ENCODE measurements at places on chromosomes 16 and 17.

DNA sequence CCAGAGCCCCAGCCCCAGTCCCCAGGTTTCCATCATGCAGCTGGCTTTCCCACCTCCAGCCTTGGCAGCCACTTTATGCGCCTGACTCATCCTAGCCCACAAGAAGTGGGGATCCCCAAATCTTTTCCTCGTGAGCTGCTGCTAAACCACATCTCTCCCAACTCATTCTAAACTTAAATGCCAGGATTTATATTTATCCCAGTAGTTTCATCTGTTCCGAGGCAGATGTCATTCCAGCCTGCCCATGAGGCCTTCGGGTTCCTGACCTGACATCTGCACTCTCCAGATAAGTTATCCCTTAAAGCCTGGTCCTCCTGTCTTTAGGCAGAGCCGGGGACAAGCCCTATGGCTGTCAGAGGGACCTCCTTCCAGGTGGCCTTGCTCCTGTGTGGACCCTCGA, 16.6 kb downstream of the PLXDC1 start:
- no peak for DNase-seq

DNA sequence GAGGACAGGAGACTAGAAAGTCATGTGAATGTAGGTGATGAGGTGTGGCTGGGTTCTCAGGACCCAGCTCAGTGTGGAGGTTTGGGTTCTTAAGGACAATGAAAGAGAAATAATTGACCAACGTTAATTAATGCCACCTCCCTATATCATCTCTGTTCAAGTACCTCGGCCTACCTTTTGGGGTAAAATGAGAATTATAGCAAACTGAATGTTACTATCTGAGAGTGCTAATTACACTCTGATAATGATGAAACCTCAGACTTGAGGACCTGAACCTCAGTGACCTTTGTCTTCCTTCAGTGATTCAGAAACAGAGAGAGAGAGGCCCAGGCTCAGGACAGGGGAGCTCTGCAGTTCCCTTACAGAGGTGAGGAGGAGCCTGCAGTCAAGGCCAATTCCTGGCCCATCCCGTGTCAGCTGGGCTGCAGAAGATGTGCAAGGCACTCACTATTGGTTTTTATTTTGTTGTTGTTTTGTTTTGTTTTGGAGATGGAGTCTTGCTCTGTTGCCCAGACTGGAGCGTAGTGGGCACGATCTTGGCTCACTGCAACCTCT, 57.3 kb downstream of the SALL1 start:
- no peak for DNase-seq

GRCh38 chr17:46868689-46869187, 17.4 kb downstream of the WNT9B start:
- DNase-seq = no peak

GRCh38 chr16:79980650-79981521, 380.3 kb upstream of the MAF start:
- DNase-seq = no peak

GRCh38 chr16:71337631-71338030, 20.9 kb upstream of the CALB2 start:
- no peak for DNase-seq

GRCh38 chr16:30523768-30524574, 2.4 kb downstream of the ZNF768 start:
- no peak for DNase-seq

DNA sequence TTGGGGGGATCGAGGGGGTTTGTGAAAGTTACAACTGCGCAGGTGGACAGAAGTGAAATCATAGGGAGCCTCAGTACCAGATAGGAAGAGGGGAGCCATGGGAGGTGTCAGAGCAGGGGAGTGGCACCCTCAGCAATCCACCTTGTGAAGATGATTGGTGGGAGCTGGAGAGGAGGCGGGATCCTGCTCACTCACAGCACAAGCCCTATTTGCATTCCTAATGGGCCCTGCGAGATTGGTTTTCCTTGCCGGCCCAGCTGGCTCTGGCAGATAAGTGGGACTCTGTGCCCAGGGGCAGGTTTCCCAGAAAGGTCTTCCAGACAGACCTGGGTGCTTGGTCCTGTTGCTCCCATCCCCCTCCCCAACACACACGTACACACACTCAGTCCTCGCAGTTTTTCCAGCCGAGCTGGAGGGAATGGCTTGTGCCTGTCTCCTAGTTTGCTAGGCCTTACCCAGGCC, 9.4 kb downstream of the WNT3 start:
- DNase-seq = no peak

DNA sequence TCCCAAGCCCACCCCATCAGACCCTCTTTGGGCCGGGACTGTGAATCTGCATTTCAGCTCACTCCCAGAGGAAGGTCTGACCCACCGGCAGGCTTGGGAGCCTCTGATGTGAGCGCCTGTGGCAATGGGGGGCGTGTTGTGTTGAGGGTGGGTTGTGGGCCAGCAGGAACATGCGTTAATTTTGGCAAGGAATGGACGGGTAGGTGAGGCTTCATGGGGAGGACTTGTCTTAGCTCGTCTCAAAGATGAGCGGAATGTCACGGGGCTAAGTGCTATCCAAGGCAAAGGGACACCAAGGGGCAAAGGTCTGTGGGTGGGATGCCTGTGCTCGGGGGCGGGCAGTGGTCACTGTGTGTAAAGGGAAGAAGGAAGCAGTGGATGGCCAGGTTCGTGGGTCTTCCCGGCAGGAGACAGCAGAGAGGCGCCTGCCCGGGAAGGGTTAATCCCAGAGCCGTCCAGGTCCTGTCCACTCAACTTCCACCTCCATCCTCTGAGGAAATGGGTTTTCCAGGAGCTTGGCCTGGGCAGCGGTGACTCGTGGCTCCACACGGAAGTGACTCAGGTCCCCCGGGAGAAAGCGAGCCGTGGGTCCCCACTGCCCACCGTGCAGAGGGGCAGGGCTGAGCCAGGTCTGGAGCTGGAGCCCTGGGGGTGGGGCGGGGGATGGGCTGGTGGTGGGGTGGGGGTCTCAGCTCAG, 17.4 kb downstream of the ADGRG1 start:
- no peak for DNase-seq

- no peak for DNase-seq
Observed at GRCh38 chr16:73083271-73083670, 35.3 kb upstream of the ZFHX3 start.

DNA sequence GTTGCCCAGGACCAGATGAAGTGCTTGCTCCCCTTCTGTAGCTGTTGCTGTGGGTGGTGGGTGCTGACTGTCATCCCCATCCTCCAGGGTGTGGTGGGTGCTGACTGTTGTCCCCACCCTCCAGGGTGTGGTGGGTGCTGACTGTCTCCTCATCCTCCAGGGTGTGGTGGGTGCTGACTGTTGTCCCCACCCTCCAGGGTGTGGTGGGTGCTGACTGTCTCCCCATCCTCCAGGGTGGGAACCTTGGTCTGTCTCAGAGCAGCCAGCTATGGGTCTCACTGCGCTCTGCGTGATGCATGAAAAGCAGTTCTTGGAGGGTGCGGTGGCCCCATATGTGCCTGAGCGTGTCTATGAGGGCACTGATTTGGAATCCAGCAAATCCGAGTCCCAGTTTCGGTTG, 163.8 kb downstream of the RPTOR start:
- no peak for DNase-seq

GRCh38 chr16:79154086-79154485, 446.5 kb downstream of the MAF start:
- no peak for DNase-seq

GRCh38 chr17:49522357-49522890, 27.3 kb downstream of the NGFR start:
- no peak for DNase-seq

DNA sequence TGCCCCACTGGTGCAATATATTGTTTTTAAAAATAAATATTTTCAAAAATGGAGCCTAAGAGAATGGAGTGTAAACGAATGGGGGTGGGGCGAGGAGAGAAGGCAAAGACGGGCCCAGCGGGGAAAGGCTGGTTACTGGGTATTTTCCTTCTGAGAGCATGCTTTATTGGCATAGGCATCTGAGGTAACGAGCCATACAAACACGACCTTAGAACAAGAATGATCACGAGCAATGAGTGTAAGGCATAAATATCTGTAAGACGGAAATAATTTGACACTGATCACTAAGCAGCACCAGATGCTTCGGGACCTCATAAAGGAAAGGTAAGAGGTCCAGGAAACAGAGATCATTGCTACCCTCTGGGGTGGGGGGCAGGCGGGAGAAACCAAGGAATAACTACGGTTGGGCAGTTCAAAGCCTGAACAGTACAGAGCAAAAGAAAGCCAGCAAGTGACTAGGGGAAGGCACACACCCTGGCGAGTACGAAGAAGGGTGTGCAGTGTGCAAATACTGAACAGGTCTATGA, 959 bp downstream of the SSH2 start:
- no peak for DNase-seq

GRCh38 chr17:69856946-69857345, 218.1 kb upstream of the KCNJ16 start:
- DNase-seq = no peak

GRCh38 chr16:31076319-31076718, 2.1 kb downstream of the ZNF646 start:
- DNase-seq = no peak

- peak; percentile 61 for DNase-seq
Observed at GRCh38 chr16:75580-76501, 2.2 kb upstream of the MPG start.

DNA sequence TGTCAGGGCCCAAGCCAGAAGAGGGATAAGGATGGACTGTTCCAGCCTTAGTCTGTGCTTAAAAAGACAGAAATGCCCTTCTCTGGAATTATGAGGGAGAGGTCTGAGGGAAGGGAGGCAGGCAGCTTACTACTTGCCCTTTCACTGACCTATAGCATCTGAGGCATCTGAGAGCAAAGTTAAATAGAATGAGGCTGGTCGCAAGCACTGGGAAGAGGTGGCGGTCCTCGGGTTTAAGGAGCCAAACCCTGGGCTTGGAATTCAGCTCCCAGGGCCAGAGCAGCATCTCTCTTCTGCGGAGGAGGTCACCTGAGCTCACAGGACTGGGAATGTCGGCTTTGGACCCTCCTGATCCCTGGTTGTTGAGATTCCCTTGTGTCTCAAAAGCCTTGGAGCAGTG, 3.1 kb upstream of the LIMD2 start:
- no peak for DNase-seq

DNA sequence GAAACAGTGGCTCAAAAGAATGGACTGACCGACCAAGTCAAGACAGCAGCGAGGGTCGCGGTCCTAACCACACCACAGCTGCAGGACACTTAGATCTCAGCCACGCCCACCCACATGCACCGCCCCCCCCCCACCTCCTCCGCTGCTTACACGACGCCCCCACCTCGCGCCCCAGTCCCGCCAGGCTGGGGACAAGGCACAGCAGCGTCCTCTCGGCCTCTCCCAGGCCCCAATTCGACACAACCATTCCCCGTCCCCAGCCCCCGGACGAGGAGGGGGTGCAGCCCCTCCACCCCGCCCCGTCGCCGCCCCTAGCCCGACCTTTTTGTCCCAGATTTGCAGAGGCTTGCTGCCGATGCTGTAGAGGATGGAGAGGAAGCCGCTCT, 477 bp downstream of the CFAP20 start:
- DNase-seq = no peak

- no peak for DNase-seq
Observed at GRCh38 chr16:11092788-11093571, 148.6 kb downstream of the CLEC16A start.

DNA sequence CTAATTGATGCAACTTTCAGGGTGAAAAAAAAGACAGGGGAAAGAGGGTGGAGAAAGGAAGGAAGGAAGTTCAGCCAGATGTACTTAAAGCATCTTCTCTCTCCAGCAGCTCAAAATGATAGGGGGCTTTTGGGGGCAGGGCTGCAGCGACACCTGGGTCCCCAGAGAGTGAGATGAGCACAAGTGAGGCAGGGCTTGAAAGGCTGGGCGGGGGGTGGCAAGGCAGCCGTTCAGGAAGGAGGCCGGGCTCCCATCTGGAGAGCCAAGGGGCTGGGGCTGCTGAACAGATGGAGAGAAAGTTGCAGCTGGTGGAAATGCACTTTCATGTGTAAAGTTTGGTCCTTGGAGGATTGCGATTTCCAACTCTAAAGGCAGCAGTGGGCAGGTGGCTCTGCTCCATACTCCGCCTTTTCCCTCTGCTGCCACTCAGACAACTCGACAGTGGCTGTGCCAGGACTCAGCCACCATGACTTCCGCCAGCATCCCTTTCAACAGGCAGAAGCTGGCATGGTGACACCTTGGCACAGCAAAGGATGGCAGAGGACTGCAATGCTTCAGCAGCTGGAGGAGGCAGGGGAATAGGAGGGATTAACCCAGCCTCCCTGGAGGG, 7.7 kb downstream of the SLC35B1 start:
- no peak for DNase-seq

DNA sequence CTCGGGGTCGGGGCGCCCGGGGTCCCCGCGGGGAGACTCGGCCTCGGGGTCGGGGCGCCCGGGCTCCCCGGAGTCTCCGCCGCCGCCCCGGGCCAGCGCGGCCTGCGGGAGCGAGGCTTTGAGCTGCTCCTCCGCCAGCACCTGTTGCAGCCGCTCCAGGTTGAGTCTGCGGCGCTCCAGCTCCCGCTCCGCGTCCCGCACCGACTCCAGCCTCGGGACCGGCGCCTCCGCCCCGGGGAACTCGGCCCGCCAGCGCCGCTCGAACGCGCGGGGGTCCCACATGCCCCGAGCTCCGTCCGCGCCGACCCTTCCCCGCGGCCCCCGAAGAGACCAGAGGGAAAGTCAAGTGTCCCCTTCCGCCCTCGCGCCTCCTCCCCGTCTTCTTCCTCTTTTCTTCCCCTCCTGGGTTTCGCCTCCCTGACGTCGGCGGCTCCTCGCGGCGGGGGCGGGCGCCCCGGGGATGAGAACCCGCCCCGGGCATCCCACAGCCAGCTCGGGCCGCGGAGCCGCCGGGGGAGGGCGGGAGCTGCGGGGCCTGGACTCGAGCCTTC, 40.8 kb upstream of the BHLHA9 start:
- DNase-seq = no peak

DNA sequence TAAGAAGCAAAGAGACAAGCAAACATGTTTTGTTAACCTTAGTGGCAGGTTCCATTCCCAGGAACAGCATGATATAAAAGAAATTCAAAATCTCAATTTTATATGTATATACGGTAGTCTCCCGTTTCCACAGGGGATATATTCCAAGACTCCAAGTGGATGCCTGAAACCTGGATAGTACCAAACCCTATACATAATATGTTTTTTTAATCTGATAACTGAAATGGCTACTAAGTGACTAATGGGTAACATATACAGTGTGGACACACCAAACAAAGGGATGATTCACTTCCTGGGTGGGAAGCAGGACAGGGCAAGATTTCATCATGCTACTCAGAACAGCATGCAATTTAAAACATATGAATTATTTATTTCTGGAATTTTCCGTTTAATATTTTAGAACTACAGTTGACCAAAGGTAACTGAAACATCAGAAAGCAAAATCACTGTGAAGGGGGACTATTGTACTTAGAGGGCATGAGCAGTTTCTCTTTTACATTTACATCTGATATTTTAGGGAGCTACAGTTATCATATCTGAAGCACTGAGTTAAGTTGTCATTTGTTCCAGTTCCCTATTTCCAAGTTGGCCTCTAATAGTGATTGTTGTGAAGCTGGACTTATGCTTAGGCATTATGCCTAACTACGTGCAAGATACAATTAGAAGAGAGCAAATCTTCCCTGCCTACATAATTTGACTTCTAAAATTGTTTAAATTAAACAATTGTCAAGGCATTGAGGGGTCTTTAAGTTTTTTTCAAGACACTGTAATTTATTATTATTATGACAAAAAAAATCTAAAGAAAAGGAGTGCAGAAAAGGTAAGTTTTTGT, 34.1 kb upstream of the ABCA6 start:
- peak; percentile 54 for DNase-seq

- no peak for DNase-seq
Observed at GRCh38 chr17:44940317-44940716, 7.3 kb downstream of the KIF18B start.

GRCh38 chr16:56067406-56067805, 123.9 kb upstream of the GNAO1 start:
- no peak for DNase-seq

- no peak for DNase-seq
Observed at GRCh38 chr16:25553711-25554436, 137.9 kb upstream of the HS3ST4 start.

GRCh38 chr17:51028176-51028863, 92.3 kb downstream of the SPAG9 start:
- no peak for DNase-seq
